Eye (tissue), 1 donor: ENCODE measurements at places on chromosomes 12 and 14.
A peak's percentile ranks its signal among the peaks of the same experiment; 100 is the strongest.

DNA sequence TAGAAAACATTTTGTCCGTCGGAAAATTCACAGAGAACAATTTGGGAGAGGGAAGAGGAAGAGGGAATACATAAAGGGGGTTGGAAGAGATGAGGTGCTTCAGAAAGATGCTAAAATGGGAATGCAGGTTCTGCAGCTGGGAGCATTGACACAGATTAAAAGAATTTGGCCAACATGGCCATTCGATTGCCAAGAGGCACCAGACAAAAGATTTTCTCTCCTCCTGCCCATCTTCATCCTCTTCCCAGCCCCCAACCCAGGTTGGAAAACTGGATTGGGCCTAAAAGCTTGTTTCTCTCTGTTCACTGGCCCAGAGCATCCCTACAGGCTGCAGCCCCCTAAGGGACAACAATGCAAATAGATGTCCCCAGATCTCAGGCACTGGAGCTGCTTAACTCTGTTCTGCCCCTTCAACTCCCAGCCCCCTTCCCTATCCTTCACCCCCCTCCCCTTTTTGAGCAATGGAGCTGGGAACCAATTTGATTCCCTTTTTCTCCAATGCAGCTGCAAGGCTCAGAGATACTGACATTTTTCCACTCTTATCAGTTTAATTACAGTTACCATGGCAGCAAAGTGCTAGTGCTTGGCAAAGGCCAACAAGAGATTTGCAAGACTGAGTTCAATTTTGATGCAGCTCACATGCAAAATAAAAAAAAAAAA is 1.9 kb downstream of the LMO3 start:
- no peak for DNase-seq

DNA sequence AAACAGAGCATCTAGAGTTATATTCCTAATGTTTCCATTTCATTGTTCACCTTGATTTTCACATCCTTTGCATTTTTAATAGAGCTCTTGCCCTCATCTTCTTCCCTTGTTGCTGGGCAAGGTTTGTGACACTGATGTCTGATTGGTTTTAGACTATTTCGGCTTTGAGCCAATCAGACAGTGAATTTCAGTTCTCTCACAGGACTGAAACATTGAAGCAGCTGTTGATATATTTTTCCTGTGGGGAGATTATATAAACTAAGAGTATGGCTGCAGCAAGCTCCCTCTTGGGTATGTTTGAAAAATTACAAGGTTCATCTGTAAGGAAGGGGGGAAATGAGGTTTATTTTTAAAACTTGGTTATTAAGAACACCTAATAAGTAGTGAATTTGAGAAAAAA is 51.2 kb downstream of the ATF7IP start:
- DNase-seq: peak; percentile 86

DNA sequence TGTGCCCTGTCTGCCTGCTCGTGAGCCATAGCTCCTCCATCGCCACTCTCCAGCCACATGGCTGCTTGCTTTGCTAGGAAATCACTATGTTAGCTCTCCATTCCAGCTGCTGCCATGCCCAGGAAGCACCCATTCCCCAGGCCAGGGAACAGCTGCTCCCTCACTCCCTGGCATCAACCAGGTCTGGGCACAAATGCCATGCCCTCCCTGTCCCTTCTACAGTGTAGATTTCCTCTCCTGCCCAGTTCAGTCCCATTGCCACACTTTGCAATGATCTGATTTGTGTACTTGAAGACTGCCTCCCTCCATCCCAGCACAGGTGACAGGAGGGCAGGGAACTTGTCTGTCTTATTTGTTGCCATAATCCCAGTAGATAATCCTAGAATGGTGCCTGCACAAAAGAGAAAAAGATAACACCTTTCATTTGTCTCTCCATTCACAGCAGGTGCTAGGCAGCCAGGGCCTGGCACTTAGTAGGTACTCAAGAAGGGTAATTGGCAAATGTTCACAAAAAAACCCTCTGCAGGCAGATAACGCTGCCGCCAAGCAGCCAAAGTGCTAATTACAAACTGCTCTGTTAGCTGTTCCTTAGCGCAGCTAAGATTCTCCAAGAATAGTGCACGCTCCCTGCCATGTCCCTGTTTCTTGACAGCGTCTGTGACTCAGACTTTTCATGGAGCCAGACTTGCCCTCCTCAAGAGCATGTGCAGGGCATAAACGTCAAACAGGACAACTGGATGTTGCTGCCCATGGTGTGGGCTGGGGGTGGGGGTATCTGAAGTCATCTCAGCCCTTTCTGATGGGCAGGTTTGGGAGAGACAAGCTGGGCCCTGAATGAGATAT is 69.1 kb downstream of the ARL6IP4 start:
- no peak for DNase-seq

DNA sequence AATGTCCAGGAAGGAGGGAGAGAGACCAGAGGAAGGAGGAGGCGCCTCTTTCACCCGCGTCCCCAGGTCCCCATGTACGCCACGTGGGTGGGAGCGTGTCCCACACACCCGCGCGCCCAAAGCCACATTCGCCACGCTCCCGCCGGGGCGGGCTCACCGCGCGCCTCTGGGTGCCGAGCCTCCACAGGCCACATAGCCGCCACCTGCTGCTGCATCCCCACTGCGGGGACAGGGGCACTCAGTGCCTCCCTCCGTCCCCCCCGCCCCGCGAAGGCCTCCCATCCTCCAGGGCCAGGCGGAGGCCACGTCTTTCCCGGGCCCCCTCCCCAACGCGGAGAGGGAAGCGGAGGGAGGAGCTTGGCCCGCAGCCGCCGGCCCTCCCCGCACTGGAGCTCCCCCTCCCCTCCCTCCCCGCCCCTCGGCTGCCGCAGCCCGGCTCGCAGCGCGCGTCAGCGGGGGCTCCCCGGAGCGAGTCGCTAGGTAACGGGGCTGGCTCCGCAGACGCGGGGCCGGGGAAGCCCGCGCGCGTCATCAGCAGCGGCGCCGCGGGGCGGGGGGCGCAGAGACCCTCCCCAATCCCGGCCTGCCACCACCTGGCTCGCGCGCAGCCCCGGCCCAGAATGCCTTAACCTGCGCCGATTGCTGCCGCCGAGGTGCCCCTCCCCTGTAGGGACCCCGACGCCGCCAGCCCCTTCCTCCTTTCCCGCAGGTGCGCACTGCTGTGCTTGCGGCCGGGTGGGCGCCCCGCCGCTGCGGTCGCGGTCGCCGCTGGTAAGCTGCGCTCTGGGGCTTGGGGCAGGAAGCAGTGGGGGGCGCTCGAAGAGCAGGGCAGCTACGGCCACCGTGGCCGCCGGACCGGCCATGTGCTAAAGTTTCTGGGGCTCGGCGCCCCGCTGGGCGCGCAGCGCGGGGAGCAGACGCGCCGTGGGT is 536 bp upstream of the TUNAR start:
- DNase-seq: peak; percentile 81

DNA sequence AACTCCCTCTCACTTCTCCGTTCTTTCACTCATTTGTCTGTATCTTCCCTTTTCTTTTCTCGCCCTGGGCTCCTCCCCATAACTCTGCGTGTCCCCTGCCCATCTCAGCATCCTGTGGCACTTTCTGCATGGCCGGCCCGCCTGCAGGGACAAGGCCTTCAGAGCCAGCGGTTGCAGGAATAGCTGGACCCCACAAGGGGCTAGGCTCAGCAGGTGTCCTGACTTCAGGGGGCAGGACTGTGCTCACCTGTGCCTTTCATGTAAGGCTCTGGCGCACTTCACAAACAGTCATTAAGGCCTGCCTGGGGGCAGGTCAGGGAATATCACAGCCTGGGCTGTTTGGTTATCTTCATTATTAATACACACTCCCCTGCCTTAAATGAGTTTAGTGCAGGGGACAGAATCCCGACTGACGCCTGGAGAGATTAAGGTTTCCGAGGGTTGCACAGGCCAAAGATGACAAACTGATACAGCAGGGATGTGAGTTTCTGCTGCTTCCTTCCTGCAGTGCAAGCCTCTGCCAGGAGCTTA is 768.8 kb upstream of the TBX3 start:
- no peak for DNase-seq

DNA sequence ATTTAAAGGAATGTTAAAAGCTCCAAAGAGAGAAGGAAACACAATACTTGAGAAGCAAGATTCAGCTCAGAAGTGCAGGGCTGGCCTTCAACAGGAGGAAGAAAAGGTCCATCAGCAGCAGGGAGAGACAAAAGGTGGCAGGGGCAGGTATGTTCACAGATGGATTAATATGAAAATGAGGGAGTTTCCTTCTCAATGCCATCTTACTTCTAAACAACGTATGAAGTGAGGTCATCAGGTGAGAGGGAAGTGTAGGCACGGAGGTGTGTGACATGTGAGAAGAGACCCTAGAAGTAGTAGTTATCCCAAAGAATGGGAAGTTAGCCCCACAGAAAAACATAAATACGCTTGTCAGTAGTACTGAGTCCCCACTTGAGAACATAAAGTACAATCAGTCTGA is 122.5 kb downstream of the CCER1 start:
- DNase-seq: no peak

DNA sequence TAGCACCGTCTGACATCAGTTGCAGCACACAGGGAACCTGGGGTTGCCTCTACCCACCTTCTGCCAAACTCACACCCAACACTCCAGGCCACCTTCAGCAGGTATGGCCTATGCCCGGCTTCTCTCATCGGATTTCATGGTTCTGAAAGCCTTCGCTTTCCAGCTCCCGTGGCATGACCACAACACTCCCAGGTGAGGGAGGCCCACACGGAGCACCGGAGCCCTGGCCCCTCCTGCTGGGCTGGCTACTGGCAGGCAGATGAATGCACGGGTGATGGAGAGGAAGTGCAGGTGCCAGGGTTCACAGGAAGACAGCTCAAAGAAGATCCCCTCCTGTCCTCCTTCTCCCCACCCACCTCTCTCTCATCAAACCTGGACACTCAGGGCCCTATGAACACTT is 37.2 kb downstream of the CACNA2D4 start:
- DNase-seq: no peak

DNA sequence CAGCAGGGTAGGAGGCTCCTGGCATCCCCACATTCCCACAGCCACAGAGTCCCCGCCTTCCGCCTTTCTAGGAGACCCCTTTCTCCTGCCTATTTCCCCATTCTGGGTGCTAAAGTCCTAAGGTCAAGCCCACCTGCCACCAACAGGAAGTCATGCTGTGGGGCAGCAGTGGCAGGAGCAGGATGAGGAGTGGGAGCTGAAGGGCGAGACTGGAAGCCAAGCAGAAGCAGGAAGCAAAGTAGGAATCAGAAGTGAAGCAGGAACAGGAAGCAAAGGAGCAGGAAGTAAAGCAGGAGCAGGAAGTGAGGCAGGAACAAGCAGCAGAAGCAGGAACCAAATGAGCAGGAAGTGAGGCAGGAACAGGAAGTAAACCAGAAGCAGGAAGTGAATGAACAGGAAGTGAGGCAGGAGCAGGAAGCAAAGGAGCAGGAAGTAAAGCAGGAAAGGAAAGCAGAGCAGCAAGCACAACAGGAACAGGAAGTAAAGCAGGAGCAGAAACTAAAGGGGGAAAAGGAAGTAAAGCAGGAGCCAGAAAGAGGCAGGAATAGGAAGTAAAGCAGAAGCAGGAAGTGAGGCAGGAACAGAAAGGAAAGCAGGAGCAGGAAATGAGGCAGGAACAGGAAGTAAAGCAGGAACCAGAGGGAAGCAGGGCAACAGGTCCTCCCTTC is 38.3 kb upstream of the RIMBP2 start:
- DNase-seq: no peak

- DNase-seq: no peak
Observed at GRCh38 chr12:76611533-76611932, 52.0 kb upstream of the OSBPL8 start.

- DNase-seq: peak; percentile 61
Observed at GRCh38 chr12:109863847-109864712, 16.3 kb downstream of the GLTP start.

GRCh38 chr14:49860988-49861698 is 8.6 kb upstream of the NEMF start:
- DNase-seq: no peak

GRCh38 chr12:128804762-128805161 is 19.0 kb downstream of the SLC15A4 start:
- no peak for DNase-seq

DNA sequence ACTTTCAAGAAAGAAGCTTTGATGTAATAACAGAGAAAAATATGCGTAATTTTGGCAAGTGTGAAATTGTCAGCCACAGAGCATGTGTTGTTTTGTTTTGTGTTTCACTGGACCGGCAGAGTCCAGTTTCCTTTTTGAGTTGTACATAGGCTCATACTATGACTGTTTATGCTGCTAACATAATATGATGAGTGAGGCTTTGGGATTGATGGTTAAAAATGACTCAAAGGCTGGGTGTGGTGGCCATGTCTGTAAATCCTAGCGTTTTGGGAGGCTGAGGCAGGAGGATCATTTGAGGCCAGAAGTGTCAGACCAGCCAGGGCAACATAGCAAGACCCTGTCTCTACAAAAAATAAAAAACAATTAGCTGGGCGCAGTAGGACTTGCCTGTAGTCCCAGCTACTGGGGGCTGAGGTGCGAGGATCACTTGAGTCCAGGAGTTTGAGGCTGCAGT is 487.9 kb downstream of the PCNX1 start:
- DNase-seq: no peak

- DNase-seq: no peak
Observed at GRCh38 chr12:59828521-59828920, 232.7 kb downstream of the SLC16A7 start.

GRCh38 chr12:71558445-71558844 is 105.2 kb downstream of the ZFC3H1 start:
- no peak for DNase-seq

- DNase-seq: peak; percentile 64
Observed at GRCh38 chr12:124216966-124217365, 77.9 kb upstream of the RFLNA start.

DNA sequence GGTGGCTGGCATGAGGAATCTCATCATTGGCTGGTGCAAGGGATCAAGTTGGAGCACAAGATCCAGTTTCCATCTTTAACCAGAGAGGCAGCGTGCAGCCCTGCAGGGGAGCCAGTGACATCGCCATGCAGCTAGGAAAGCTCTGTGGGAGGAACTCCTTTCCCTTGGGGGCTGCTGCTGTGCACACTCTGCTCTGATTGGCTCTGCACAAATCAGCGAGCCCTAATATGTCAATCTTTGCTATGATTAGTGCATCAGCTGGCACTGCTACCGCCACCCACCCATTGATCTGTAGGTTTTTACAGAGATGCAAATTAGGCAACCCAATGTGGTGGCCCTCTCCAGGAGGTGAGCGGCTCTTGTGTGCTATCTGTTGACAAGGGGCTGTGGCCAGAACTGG is 262.6 kb downstream of the PCNX1 start:
- no peak for DNase-seq

DNA sequence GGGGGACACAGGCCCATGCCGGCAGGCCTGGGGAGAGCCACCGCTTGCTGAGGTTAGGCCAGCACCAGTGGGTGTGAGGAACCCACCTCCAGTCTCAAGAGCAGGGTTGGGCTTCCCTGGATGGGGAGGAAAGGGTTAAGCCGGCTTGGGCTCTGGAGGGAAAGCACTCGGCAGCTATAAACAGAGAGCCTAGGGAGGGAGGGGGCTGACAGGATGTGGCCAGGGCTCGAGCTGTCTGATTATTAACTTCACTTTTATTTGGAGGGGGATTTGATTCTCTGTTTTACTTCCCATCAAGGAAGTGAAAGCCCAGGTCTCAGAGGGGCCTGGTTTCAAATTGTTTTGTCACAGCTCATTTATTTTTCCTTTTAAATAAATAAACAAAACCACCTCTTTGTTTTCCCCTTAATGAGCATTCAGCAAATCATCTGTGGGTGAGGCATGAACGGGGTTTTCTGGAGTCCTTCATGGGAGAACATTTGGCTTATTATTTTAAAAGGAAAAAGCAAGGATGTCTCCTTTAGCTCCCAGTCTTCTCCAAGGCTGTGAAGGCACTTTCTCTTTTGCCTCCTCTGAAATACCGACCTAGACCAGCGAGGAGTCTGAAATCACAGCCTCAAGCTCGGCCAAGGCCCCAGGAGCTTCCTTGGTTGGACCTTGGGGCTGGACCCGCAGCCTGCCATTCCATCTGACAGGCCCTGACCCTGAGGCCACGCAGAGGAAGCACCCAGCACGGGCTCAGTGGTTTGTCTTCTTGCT is 21.9 kb upstream of the ZFP36L1 start:
- DNase-seq: peak; percentile 89
